ENCODE measurements at places on chromosomes 2 and 18. TPM values are rescaled to one million over a fixed set of nuclear protein-coding genes. Genes with fewer than 3 reads are reported as not detected.

GRCh38 chr2:9085353-9085752, 81.9 kb upstream of the MBOAT2 start:
- no peak for DNase-seq

GRCh38 chr2:51472300-51472699, 440.4 kb upstream of the NRXN1 start:
- no peak for DNase-seq

GRCh38 chr2:162297925-162298552, 20.4 kb downstream of the IFIH1 start:
- DNase-seq: no peak

Gene C2orf80
- 28.7 TPM for total RNA-seq

Gene EVX2
- total RNA-seq: not detected

Gene GPR55
- not detected for total RNA-seq
